HS-27A (cell line): ENCODE measurements at places on chromosomes 12 and 14.
A peak's percentile ranks its signal among the peaks of the same experiment; 100 is the strongest.

GRCh38 chr12:42283739-42284138, 42.2 kb downstream of the ZCRB1 start:
- DNase-seq: no peak

GRCh38 chr12:104985206-104985605, 910 bp upstream of the NOPCHAP1 start:
- no peak for DNase-seq

GRCh38 chr12:76611533-76611932, 52.0 kb upstream of the OSBPL8 start:
- DNase-seq: no peak

GRCh38 chr14:103313704-103314103, 20.3 kb upstream of the EIF5 start:
- DNase-seq: no peak

GRCh38 chr14:69013943-69014782, 35.1 kb upstream of the ACTN1 start:
- DNase-seq: no peak

- peak; percentile 22 for DNase-seq
These were observed 119.1 kb downstream of the PTPN11 start for GRCh38 chr12:112537710-112538396.

- no peak for DNase-seq
These were observed 108.6 kb upstream of the PDE3A start for GRCh38 chr12:20259786-20260185.

GRCh38 chr12:68675101-68675842, 11.5 kb upstream of the NUP107 start:
- DNase-seq: no peak

GRCh38 chr12:49720214-49720613, 13.0 kb upstream of the FMNL3 start:
- no peak for DNase-seq

DNA sequence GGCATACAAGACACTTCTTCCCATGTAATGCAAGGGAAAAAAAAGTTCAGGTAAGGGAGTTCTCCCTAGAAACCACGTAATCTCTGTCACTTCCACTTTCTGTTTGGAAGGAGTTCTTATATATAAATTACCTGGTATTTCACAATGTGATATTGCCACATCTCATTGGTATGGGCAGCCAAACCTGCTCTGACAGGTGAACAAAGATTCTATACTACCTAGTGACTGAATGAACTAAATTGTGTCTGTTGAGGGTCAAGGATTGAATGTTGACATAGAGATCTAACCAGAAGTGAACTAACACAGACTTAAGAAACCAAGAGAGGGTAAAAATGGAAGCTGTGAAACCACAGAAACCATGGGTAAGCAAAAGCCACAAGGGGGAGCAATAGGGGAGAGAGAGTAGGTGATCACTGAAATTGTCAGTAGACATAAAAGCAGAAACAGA, 161.3 kb downstream of the RPL10L start:
- no peak for DNase-seq

GRCh38 chr14:78873581-78873980, 703.4 kb downstream of the NRXN3 start:
- no peak for DNase-seq

- no peak for DNase-seq
These were observed 102.6 kb downstream of the OSBPL8 start for GRCh38 chr12:76457010-76457409.

DNA sequence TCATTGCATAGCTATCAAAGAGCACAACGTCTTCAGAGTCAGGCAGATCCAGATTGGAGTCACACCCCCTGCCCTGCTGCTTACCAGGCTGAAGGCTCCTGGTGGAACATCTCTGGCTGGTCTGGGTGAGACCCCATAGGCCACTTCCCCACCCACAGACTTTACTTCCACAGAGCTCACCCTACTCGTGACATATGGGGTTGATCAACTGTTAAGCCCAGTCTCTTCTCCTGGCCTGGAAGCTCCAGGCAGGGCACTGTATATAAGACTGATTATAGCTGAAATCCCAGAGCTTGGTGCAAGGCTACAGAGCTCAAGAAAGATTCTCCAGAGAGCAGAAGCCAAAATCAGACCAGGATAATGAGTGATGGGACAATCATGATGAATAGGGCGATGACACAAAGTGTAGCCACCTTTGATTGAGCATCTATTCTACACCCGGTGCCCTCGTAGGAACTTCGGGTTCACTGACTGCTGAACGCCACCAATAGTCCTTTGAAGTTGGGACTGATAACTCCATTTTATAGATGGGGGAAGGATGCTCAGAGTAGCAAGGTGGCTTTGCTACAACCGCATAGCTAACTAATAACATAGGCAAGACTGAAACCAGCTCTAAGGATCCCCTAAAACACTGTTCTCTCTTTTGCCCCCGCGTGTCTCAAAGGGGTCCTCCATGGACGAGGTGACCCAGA, 287.8 kb downstream of the BCL11B start:
- DNase-seq: no peak

DNA sequence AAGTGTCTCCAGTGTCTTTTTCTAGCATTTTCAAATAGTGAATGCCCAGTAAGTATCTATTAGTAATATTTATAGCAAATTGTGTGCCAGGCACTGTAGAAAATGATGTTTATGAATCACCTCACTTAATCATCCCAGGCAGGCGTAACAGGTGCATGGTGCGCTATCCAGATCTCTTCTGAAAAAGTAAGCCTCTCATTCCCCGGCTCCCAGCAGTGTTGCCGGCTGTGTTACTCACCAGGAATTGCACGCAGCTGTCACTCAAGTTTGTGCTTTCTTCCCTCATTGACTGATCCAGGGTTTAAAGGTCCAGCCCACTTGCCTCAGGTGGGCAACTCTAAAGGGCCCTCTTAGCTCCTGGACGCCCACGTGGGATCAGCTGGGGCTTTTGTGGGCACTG, 173.8 kb upstream of the RASSF8 start:
- DNase-seq: no peak

- DNase-seq: no peak
These were observed 589.5 kb upstream of the TBX3 start for GRCh38 chr12:115273456-115273855.

DNA sequence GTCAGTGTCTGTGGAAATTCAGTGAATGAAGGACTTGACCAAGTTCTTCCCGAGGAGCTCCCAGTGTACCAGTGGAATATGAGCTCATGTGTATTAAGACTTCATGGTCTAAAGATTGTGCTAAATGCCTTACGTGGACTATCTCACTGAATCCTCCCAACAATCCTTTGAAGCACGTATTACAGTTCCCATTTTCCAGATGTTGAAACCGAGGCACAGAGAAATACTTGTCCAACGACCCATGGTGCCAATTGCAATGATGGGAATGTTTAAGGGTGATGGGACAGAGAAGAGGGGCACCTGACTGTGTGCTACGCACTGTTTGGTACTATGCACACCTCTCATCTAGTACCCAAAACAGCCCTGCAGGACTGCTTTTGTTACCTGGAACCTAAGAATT, 77.2 kb downstream of the PAPOLA start:
- no peak for DNase-seq

GRCh38 chr14:35365130-35366055, 39.2 kb downstream of the NFKBIA start:
- DNase-seq: peak; percentile 84

DNA sequence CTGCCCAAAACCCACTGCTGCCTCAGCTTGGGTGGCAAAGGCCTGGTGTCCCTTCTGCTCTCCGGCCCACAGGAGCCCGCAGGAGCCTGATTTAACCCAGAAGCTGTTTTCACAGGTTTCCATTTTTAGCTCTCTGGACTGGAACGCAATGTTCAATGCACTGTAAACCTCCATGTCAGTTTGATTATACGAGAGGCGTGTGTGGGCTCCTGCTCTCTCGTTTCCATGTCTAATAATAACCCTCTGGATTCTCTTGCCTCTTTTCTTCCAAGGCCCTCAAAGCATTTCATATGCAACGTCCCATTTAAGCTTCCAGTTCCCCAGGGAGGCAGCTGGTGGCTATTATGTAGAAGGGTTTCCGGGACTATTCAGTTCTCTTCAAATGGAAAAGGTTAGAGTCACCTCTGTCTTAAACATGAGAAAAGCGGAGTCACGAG, 161.1 kb downstream of the SUDS3 start:
- no peak for DNase-seq

DNA sequence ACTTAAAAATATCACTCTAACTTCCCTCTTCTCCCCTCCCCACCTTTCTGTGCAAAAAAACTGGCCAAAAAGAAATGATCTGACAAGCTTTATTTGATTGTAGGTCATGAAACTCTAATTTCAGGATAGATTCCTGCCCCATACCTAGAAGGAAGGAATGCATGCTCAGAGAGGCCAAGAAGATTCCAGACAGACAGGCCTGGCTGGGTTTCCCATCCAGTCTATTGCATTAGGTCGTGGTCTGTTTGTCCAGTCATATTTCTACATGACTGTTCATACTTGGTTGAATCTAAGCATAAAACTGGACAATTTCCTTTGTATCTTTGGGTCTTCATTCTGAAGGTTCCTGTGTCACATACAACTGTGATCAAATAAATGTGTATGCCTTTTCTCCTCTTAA, 20.0 kb upstream of the SLC15A5 start:
- DNase-seq: no peak

DNA sequence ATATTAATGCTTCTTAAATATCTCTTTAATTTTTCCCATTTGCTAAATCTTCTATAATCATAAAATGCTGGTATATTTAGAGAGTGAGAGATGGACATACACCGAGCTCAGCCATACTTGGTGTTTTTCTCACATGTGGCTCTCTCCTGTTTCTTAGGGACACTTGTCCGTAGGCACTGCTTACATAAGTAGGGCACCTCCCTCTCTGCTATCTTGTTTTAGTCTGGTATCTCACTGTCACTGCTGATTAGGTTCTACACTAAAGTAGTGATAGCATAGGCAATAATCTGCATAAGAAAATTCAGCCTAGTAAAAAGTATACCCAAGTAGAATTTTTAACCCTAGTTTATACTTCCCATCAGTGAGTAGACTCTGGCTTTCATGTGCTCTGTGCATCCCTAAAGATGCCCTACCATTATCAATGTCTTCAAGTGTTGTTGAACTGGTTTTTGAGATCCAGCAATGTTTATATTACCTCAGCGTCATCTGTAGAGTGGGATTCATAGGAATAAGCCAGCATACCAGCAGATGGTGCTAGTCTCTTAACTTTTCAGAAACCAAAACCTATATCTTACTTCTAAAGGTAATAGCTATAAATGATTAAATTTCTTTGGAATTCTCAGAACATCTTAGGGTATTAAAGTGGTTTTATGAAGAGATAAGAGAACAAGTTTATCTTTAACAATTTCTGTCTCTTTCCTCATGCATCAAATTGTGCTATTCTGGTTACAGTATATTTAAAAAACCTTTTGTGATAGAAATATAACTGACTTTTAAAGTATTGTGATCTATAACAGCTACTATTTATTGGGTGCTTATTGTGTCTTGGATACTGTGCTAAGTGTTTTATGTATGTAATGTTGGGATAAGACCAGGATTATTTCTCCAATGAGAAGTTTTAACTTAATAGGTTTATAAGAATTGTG, 32.9 kb downstream of the ARID2 start:
- DNase-seq: no peak

- DNase-seq: no peak
These were observed 23.7 kb upstream of the NXPH4 start for GRCh38 chr12:57192920-57193319.

- DNase-seq: no peak
These were observed 377.1 kb upstream of the RGS6 start for GRCh38 chr14:71554959-71555612.

GRCh38 chr14:99754141-99755067, 38.8 kb upstream of the EML1 start:
- DNase-seq: no peak

- no peak for DNase-seq
These were observed 14.7 kb downstream of the AEBP2 start for GRCh38 chr12:19453961-19454360.

DNA sequence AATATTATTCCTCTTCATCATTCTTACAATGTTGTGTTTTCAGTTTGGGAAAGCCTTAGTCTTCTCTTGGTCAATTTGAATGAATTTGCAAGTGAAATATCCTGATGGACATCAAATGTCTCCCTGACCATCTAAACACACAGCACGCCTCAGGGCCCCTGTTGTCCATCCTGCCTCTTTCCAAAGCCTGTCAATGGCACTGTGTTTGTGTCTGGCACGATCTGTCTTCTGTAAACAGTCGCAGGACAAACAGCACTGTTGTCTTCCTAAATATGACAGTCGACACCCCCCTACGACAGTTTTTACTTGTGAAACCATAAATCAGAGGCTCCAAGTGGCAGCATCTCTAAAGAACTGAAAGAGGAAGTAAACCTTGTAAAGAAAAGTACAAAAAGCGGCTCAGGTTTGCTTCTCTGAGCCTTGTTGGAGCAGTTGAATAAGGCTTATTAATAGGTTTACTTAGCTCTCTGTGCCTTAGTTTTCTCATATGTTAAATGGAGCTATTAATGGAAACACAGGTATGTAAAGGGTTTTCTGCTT, 285.8 kb downstream of the NRXN3 start:
- DNase-seq: no peak

DNA sequence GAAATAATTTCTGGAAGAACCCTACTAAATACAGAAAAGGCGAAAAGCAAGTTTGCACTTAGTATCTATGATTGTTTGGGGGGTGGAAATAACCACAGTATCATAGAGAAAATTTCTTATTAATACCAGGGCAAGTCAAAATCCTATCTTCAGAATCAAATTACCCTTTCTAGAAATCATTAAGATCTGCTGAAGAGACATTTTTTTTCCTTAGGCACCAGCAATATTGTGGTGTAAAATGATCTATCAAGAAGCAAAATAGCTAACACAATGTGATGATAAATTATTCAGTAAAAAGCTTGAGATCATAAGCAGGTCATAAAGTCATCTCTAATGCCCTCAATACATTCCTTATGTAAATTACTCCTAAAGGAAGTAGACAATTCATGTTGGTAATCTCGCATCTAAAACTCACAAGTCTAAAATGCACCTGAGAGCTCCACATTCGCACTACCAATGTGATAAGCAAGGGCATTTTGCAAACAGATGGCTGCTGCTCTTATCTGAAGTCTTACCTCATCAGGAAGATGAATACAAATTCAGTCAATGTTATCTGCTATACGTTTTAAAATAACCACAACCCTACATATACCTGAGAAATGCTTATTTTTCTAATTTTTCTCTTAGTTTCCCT, 14.6 kb downstream of the HEATR5A start:
- no peak for DNase-seq

- no peak for DNase-seq
These were observed 19.7 kb upstream of the GRIP1 start for GRCh38 chr12:66698558-66698957.

DNA sequence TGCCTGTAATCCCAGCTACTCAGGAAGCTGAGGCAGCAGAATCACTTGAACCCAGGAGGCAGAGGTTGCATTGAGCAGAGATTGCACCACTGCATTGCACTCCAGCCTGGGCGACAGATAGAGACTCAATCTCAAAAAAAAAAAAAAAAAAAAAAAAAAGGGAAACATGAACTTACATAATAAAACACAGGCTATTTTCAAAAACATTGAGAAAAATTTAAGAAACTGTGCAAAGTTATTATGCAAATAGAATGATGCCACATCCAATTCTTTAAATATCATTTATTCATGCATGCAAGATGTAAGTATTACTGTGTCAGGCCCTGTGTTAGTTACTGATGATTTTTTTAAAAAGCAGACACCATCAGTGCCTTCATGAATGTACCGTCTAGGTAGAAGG, 20.0 kb upstream of the SLC16A7 start:
- DNase-seq: no peak

- no peak for DNase-seq
These were observed 137.6 kb downstream of the VRK1 start for GRCh38 chr14:96934638-96935330.

GRCh38 chr12:111260732-111261131, 108.2 kb downstream of the PHETA1 start:
- no peak for DNase-seq

GRCh38 chr14:86501611-86502010, 971.7 kb downstream of the FLRT2 start:
- DNase-seq: no peak

GRCh38 chr12:87217491-87217890, 811.7 kb downstream of the C12orf50 start:
- no peak for DNase-seq
